ENCODE measurements at places on chromosomes 7 and 10. TPM values are rescaled to one million over a fixed set of nuclear protein-coding genes. Genes with fewer than 3 reads are reported as not detected.

AS3MT gene
- polyA plus RNA-seq, result 3.8 TPM

DNA sequence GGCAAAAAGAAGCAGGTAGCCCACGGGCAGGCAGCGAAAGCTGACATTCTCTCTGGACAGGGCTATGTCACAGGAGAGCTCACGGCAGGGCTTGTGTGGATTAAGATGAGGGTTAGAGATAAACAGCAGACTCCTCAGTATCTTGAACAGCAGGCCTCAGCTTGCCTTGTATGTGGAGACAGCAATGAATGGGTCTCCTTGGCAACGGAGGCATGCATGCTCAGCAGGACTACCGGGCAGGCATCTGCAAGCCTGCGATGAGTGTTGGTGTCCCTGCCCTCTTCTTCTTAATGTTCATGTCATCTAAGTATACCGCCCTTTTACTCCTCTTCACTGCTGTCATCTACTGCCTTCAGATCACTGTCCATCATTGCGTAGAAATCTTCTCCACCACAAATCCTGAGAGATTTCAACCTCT is 81.9 kb upstream of the C1GALT1 start:
- no peak for DNase-seq

DNA sequence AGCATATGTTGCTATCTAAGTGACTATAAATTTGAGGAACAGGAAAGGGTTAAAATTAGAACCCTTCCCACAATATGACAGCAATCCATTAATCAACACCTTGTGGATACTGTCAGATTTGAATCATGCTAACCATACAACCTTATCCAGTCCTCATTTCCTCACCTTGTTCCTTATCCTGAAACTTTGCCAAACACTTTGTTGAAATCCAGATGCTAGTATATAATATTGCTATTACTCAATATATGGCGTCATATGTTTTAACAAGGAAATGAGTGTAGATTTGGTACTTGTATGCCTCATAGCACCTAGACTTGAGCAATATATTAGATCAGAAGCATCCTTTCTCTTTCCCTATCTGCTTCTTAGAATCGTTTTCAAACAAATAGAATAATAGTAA is 66.3 kb upstream of the SLC25A13 start:
- peak; percentile 3 for DNase-seq

DNA sequence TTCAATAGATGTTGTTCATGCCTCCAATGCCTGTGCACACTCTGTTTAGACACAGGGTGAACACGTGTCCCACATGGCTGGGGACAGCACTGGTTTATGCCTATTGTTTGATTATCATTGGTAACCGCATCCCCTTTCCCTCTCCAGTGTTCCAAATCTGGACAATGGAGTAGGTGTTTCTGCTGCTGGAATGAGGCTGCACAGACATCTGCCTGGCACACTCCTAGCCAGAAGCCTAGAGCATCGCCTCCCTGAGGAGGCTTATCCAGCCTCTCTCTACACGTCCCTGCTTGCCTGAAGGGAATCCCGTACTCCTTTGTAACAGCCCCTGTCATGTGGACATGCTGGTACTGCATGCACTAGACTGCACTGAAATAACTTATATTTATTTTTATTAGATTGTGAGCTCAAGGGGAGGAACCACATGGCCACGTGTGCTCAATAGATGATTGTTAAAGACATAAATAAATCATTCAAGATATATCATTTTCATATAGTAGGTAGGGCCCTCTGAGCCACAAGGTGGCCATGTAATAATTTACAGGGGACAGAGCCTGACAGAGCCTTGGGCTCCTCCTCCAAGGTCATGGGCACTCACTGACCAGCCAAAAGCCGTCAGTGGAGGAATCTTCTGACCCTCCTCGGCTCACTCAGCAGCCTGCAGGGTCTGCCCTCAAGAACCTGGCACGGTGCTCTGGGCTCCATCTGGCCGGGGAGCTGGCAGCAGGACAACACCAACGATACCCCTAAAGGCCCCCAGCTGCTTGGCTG is 310.9 kb upstream of the ZNF32 start:
- no peak for DNase-seq

DNA sequence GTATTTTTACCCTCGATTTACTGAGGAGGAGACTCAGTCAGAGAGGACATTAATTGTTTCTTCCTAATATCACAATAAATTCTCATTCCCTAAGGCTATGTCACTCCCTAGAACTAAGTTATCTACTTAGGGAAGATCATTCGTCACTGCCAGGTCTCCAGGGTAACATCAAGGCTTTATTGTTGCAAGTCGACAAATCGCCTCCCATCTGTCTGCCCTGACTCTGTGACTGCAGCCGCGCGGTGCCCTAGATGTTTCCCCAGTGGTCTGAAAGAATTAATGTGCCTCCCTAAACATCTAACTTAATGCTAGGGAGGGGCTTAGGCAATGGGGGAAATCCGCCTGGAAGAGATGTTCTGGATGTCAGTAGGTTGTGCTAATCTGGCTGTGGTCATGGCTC is 558.8 kb upstream of the C7orf33 start:
- no peak for DNase-seq

Data from lung (tissue), 17 donors.